Neural progenitor cell (in vitro differentiated cells): ENCODE measurements at places on chromosomes 3 and 15. TPM values are rescaled to one million over a fixed set of nuclear protein-coding genes. Genes with fewer than 3 reads are reported as not detected.

DNA sequence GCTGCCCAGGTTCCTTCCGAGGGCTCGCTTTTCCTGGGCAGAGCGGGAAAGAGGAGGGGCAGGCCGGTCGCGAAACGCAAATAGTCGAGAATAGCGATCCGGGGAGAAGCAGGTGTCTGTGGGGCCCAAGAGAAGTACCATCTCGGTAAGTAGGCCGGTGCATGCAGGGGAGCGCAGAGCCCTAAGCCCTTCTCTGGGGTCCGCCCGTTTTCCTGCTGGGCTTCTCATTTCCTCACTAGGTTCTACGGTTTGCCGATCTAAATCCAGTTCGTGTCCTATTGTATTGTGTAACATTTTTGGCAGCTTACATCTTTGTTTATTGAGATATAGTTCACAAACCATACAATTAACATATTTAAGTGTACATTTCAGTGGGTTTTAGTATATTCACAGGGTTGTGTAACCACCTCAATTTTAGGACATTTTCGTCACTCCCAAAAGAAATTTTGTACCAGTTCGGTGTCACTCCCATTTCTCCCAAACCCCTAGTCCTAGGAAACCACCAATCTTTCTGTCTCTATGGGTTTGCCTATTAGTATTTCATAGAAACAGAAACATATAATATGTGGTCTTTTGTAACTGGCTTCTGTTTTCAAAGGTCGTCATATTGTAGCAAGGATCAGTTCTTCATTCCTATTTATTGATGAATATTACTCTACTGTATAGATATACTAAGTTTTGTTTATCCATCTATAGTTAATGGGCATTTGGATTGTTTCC is 6.8 kb upstream of the TRIM69 start:
- no peaks in the 10 kb centered on the region for H3K36me3 ChIP-seq
- peak overlapping the region; percentile 53 for H3K4me3 ChIP-seq
- H3K4me1 ChIP-seq, result no peaks in the 10 kb centered on the region
- H3K27me3 ChIP-seq, result peaks cover 33% of the 10 kb centered on the region
- peak; percentile 40 for DNase-seq

- DNase-seq, result no peak
- no peak overlapping the region for H3K4me3 ChIP-seq
- no peaks in the 10 kb centered on the region for H3K4me1 ChIP-seq
- H3K27ac ChIP-seq, result no peak overlapping the region
- no peaks in the 10 kb centered on the region for H3K27me3 ChIP-seq
- H3K36me3 ChIP-seq, result no peaks in the 10 kb centered on the region
These were observed 195.9 kb upstream of the ICE2 start for GRCh38 chr15:60674704-60675395.

GRCh38 chr3:128466840-128467541 is at the start of gene DNAJB8:
TSS of gene DNAJB8 (minus strand) at chr3:128466890. CDS start at chr3:128463245, 3,645 bp downstream.
- no peaks in the 10 kb centered on the region for H3K36me3 ChIP-seq
- H3K27me3 ChIP-seq, result peaks cover 53% of the 10 kb centered on the region
- DNase-seq, result no peak
- no peak within 1 kb of the TSS for H3K27ac ChIP-seq
- H3K4me3 ChIP-seq, result no peak within 1 kb of the TSS

DNA sequence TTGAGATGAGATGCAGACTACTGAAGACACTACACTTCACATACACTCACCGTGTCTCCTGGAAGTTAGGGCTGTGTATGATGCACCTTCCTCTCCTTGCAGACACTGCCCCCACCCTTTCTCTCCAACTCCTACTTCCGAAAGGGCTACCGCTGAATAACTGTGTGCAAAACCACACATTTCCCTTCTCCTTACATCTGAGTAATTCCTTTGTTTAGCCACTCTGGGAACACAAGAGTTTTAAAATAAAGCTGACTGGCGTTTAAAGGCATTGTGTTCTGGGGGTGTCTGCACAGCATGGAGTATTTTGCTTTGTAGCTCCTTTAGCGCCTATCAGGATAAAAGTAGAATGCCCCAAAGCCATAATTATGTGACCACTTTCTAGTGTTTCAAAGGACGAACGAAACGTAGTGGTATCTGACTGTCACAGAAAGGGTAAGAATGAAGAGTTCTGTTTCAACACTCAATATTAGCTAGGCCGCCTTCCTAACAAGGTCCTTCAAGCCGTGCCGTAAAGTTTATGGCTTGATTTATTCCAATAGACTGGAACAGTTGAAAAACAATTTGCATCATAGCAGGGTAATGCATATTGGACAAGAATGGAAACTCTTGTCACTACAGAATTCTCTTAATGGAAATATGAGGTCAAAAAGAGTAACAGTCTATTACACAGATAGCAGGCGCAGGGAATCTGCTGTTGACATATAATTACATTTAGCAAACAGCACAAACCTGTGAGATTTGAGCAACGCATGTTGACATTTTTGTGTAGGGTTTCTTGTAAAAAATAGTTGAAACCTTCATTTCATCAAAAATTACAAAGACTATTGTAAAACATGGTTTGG is 619.9 kb downstream of the FOXP1 start:
- H3K27me3 ChIP-seq, result no peaks in the 10 kb centered on the region
- DNase-seq, result peak; percentile 83
- H3K4me1 ChIP-seq, result peaks cover 23% of the 10 kb centered on the region
- H3K4me3 ChIP-seq, result peak overlapping the region; percentile 8
- H3K27ac ChIP-seq, result peak overlapping the region; percentile 79

DNA sequence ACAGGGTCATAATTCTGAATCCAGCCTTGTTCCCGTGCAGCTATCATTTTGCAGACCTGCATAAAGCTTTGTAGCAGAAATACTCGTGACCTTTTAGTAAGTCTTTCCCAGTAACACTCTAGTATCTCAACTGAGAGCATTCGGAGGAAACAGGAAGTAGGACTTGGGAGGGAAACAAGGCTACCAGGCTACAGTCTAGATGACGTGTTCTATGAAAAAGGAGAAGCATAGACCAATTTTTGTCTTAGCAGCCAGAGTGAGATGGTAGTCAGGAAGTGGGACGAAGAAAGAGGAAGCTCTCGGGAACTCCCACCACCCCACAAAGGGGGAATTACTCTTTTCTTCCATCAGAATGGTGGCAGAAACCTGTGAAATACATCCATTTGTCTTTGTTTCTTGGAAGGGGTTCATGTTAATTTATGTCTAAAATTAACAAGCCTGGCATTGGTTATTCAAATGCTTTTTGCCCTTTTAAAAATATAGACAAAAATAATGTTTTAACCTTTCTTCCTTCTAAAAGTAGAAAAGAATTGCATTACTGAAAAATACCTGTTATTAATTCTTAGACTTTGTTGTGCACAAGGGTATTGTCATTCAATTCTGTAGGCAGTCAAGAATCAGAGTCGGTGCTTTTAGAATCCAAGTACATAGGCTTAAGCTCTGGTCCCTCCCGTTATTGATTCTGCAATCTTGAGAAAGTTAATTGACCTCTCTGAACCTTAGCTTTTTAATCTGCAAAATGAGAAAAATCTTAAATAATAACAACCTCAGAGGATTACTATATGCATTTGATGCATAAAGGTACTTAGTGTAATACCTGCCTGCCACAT is 1.6 kb upstream of the SUCNR1 start:
- no peaks in the 10 kb centered on the region for H3K36me3 ChIP-seq
- no peaks in the 10 kb centered on the region for H3K27me3 ChIP-seq
- no peak overlapping the region for H3K27ac ChIP-seq
- peaks cover 14% of the 10 kb centered on the region for H3K4me1 ChIP-seq
- H3K4me3 ChIP-seq, result no peak overlapping the region

DNA sequence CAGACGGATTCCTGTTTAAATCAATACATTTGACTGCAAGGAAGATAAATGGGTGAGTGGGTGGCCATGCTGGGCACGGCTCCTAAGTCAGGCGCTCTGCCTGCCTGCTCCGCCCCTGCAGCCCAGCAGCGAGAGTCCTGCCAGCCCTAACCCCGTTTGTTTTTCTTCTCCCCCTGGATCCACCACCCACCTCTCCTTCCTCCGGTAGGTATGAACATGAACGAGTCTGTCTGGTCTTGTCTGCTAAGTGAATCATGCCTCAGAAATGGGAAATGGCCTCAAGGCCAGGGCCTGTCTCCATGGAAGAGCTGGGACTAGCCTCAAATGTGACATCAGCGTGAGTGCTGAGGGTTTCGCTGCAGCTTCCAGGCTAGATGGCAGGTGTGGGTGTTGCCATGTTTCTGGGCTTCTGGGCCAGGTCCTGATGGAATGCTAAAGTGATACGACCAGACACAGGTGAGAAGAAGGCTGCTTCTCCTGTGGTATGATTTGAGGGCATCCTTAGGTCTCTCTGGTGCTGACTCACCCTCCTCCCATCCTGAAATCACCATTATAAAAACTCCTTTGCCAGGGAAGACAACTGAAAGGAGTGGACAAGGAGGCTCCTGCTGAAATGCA is 5.6 kb upstream of the FEM1B start:
- no peaks in the 10 kb centered on the region for H3K36me3 ChIP-seq
- H3K27ac ChIP-seq, result no peak overlapping the region
- H3K27me3 ChIP-seq, result no peaks in the 10 kb centered on the region
- no peak overlapping the region for H3K4me3 ChIP-seq
- peaks cover 19% of the 10 kb centered on the region for H3K4me1 ChIP-seq

DNA sequence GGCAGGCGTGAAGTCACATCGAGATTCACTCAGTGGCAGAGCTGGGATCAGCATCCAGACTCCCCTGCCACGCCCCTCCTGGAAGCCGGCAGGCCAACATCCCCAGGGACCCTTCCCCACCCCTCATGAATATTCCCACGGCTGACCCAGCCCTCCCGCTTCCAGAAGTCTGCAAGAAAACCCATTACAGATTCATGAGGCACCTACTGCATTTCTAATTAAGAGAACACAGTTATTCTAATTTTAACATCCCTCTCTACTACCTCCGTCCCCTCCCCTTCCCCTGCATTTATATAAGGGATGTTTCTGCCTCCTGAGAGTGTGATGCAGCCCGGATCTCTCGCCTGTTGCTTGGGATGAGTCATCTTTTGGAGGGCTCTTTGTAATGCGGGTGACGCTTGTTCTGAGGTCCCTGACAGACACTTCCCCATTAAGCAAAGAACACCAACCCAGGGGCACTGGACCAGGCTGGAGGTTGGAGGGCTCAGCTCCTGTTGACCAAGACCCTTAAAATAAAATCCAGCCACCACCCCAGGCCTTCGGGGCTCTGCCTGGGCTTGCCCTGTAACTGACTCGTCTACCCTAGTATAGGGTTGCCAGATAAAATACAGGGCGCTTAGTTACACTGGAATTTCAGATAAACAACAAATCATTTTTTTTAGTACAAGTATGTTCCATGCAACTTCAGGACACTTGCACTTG is 118.7 kb downstream of the NUP210 start:
- no peak overlapping the region for H3K4me3 ChIP-seq
- no peak overlapping the region for H3K27ac ChIP-seq
- H3K36me3 ChIP-seq, result no peaks in the 10 kb centered on the region

DNA sequence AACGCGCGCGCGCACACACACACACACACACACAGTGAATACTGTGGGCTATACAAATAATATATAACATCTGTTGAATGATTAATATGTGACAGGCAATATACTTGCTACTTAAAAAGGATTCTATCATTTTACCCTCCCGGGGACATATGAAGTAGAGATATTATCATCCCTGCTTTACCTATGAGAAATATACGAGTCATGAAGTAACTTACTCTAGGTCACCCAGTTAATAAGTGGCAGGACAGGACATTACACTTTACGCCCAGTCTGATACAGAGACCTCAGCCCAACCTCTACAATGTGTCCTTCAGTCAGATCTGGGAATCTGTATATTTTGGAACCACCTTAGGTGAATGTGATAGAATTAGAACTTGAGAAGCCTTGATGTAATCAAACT is 55.4 kb downstream of the CCDC54 start:
- peaks cover 63% of the 10 kb centered on the region for H3K27me3 ChIP-seq
- H3K27ac ChIP-seq, result no peak overlapping the region
- no peaks in the 10 kb centered on the region for H3K36me3 ChIP-seq

DNA sequence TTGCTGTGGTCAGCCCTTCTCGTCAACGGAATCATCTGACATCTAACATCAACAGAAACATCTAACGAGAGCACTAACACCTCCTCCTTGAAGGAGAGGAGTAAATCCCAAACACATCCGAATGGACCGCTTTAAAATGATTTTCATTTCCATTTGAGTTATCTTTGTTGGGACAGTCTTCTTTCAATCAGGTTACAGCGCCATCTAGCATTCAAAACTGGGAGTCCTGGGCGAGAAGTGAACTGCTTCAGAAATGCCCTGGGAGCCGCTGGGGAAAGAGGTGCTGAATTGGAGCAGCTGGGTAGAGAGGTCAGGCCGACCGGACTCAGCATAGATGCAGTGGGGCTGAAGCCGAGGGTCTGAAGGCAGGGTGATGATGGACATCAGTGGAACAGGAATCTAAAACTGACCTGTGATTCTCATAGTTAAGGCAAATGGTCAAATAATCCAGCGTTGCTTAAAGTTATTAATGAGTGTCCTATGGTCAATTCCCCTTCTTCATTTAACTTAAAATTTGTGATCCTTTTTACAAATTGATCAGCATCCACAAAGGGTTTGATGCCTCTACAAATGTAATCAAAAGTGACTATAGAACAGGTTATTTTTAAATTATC is 170.0 kb upstream of the NDN start:
- H3K4me3 ChIP-seq, result peak overlapping the region; percentile 33
- peak; percentile 78 for DNase-seq
- H3K4me1 ChIP-seq, result peaks cover 27% of the 10 kb centered on the region
- no peaks in the 10 kb centered on the region for H3K27me3 ChIP-seq
- H3K36me3 ChIP-seq, result no peaks in the 10 kb centered on the region
- H3K27ac ChIP-seq, result no peak overlapping the region

- peak; percentile 92 for DNase-seq
- peaks cover 70% of the 10 kb centered on the region for H3K4me1 ChIP-seq
- no peak overlapping the region for H3K27ac ChIP-seq
- no peaks in the 10 kb centered on the region for H3K36me3 ChIP-seq
These were observed 32.7 kb downstream of the IQSEC1 start for GRCh38 chr3:13040361-13041074.

- no peak overlapping the region for H3K4me3 ChIP-seq
- no peaks in the 10 kb centered on the region for H3K4me1 ChIP-seq
- no peaks in the 10 kb centered on the region for H3K36me3 ChIP-seq
- no peak overlapping the region for H3K27ac ChIP-seq
- no peak for DNase-seq
- H3K27me3 ChIP-seq, result no peaks in the 10 kb centered on the region
These were observed 56.6 kb upstream of the SPRED1 start for GRCh38 chr15:38196076-38196475.

DNA sequence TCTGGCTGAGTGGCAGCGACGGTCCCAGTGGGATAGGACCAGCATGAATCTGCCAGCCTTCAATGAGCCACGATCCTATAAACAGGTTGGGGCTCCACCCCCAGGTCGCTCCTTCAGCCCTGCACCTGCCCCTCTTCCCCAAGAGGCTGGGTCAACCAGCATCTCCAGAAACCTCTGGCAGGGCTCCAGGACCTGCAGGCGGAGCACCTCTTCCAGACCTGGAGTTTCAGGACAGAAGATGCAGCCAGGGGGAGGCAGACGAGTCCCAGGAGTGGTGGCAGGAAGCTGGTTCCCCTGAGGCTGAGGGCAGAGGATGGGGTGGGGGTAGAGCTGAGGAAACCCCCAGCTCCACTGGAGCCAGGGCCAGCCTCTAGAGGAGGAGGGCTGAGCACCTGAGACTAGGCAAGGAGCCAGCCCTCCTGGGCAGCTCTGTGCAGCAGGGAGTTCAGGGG is at the start of gene PLA2G4D:
PLA2G4D (minus strand) TSS at position 51 of the 452 bp plus-strand sequence. CDS start 103 bp downstream, outside the sequence.
- peaks cover 8% of the 10 kb centered on the region for H3K4me1 ChIP-seq
- H3K36me3 ChIP-seq, result no peaks in the 10 kb centered on the region
- no peak within 1 kb of the TSS for H3K27ac ChIP-seq
- no peak within 1 kb of the TSS for H3K4me3 ChIP-seq
- no peak for DNase-seq
- H3K27me3 ChIP-seq, result no peaks in the 10 kb centered on the region

The MUSTN1 gene
- total RNA-seq, result 2.0 and 10.8 TPM in 2 replicates

The TICRR gene
- 19.6 and 25.7 TPM in 2 replicates for total RNA-seq

The GRM7 gene
- total RNA-seq, result 0.80 and 0.93 TPM in 2 replicates

The GP5 gene
- 0.03 TPM in 1 of 2 replicates, not detected in the other for total RNA-seq

The CNTN4 gene
- total RNA-seq, result 5.1 and 5.2 TPM in 2 replicates

The DISP2 gene
- total RNA-seq, result 0.06 TPM in 1 of 2 replicates, not detected in the other

The SERPINI2 gene
- total RNA-seq, result not detected in 2 replicates

The SLC9C1 gene
- total RNA-seq, result 0.31 and 1.3 TPM in 2 replicates

The ATP10A gene
- 0.32 and 0.59 TPM in 2 replicates for total RNA-seq
